ENCODE measurements at places on chromosomes 7 and 10.

- DNase-seq: no peak
Observed at GRCh38 chr10:96902117-96902516, 70.0 kb downstream of the LCOR start.

DNA sequence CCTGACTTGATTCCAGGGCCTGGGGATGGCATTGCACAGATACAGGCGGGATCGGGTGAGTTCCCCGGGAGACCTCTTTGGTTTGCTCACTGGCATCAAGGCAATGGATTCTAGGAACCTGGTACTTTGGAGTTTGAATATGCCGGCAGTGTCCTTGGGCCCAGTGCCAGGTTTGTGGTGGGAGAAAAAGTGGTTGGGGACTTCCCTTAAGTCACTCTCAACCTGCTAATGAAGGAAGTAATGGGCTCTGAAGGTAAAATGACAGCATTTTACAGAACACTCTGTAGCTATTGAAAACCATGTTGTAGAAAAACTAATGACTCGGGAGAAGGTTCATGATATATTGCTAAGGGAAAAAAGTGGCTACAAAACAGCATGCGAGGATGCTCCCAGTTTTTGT lies 129.9 kb downstream of the CFAP58 start:
- no peak for DNase-seq

GRCh38 chr7:134587750-134588149 lies 38.8 kb downstream of the AKR1B15 start:
- no peak for DNase-seq

DNA sequence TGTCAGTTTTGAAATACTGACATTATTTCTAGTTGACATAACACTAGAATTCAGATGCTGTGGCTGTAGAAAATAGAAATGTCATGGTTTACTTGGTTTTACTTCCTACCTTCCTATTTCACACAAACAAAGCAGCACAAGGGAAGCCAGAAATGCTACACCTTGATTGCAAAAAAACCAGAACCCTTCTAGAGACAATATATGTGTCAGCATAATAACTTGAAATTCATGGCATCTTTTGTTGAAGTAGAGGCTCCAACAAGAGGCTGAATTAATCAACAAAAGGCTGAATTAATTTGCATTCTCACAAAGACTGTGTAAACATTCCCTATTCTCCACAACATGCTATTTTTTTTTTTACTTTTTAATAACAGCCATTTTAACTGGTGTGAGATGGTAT lies 25.2 kb downstream of the ZNF117 start:
- DNase-seq: no peak

GRCh38 chr10:100370714-100371481 lies 23.9 kb downstream of the SCD start:
- DNase-seq: no peak
